Cortex of kidney (tissue), 1 donor: ENCODE measurements at places on chromosomes 4 and X.

GRCh38 chr4:98394134-98394533, 132.9 kb downstream of the RAP1GDS1 start:
- no peak for DNase-seq

DNA sequence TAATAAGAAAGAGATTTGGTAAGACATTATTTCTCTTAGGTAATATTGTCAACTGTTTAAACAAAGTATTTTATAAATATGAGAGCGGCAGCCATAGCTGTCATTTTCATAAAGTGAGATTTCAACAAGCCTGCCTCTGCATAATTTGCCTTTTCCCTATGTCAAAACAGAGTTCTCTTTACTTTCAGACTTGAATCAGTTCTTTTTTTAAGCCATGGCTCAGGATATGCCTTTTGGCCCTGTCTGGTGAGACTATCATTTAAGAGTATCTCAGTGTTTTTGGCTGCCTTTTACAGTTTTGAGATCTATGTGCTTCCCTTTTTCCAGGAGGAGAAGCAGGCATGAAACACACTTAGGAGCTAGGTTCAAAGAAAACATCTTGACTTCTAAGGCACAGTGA, 7.5 kb upstream of the GUCY1A1 start:
- no peak for DNase-seq

DNA sequence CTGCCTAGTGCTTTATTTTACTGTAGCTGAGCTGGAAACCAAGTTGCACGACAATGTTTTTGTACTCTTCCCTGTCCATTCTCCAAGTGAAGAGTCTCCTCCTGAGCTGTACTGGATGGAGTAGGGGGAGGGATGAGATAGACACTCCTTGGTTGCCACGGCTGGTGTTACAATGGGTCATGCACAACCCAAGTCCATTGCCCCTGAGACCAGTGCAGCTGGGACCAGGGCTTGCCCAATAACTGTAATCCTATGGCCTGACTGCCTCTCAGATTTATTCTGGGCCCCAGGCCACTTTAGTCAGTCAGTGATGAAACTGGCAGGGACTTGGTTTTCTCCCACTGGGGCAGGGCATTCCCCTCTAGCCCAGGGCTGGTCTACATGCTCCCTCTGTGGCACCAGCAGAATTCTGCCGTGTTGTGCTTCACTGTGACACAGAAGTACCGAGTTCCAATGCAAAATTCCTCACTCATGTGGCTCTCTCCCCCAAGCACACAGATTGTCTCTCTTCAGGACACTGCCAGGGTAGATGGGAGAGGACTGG, 203.3 kb upstream of the PCDH18 start:
- no peak for DNase-seq

DNA sequence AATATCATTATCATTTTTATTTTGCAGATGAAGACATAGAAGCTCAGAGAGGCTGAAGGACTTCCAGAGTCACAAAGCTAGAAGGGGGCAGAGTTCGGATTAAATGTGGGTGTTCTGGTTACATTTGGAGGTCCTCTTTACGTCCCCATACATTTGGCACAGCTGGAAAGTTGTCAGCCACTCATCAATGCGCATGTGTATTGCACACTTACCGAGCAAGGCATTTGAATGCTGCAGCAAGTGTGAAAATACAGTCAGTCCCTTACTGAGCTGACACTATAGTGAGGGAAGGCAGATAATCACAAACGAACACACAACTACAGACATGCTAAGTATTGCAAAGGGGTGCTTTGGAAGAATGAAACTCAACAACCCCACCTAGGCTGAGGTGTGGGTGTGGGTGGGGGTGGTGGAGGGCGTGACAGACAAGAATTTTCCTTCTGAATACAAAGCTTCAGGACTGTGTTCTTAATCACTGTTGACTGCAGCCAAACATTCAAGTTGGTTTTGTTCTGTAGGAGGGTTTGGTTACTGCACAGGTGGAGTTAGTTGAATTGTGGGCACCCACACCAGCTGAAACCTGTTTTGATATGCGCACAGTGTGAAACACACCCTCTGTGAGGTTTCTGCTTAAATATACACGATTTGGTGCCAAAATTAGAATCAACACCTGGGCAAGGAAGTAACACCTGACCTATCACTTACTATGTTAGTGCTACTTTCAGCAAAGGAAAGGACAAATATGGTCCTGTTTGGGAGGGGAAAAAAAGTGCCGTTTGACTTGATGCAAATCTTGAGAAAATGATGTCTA, 72.4 kb downstream of the COQ2 start:
- no peak for DNase-seq

DNA sequence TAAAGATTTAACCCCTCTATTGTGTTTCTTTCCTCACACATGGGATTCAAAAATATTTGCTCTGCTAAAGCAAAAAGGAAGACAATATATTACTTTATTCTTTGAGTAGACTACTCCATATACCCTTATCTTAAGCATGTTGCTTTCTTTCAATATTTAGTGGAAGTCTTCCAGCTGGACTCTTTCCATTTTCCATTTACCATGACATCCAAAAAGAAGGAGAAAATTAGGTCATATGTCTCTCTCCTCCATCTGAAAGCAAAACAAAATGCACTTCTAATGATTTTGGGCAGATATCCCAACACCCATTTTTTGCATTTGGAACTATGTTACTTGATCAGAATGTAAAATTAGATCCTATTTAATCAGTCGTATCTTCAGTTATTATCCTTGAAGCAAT, 1336.5 kb downstream of the PCDH19 start:
- no peak for DNase-seq

DNA sequence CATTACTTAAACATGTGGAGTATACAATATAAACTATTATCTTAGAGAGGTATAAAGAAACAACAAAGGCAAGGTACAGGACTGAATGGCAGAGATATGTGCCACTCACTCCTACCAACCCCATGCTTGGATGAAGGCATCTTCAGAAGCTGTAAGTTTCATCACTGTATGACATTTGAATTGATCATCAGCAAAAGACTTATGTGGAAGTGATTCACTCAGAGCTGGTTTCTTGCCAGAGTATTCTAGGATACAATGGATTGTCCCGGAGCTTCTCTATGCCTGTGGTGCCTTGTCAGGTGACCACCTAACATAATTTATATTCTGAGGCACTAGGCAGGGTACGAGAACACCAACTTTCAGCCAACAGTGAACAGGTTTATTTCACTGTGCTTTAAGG, 392.2 kb downstream of the PPP1R2C start:
- no peak for DNase-seq

DNA sequence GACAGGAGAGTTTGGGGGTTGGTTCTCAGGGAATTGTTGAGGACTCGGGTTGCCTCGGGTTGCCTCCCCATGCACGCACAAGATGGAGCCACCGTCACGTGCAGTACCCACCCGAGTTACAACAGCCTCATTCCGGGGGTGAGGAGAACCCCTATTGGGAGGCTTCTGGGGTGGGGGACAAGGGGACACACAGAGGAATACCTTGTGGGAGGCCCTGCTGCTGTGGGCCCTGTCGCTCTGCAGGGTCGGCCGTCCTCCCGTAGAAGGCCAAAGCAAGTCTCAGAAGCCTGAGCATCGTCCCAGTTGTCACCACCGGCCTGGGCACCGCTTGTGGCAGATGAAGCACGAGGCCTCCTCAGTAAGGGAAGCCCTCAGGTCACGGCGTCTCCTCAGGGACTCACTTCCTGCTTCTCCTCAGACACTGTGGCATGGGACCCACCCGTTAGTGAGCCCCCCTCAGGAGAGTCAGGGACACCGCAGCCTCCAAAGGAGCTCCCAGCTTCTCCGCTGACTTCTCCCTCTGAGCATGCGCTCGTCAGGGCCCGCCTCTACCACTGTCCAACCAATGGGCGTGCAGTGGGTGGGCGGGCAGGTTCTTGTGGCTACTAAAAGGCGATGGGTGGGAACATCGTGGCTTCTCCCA, at the start of gene CT55:
TSS of gene CT55 (minus strand) at position 522 of the 643 bp plus-strand sequence. CDS start at position 295, 227 bp downstream.
- no peak for DNase-seq

GRCh38 chrX:66410806-66411205, 228.1 kb downstream of the EDA2R start:
- DNase-seq, result no peak

DNA sequence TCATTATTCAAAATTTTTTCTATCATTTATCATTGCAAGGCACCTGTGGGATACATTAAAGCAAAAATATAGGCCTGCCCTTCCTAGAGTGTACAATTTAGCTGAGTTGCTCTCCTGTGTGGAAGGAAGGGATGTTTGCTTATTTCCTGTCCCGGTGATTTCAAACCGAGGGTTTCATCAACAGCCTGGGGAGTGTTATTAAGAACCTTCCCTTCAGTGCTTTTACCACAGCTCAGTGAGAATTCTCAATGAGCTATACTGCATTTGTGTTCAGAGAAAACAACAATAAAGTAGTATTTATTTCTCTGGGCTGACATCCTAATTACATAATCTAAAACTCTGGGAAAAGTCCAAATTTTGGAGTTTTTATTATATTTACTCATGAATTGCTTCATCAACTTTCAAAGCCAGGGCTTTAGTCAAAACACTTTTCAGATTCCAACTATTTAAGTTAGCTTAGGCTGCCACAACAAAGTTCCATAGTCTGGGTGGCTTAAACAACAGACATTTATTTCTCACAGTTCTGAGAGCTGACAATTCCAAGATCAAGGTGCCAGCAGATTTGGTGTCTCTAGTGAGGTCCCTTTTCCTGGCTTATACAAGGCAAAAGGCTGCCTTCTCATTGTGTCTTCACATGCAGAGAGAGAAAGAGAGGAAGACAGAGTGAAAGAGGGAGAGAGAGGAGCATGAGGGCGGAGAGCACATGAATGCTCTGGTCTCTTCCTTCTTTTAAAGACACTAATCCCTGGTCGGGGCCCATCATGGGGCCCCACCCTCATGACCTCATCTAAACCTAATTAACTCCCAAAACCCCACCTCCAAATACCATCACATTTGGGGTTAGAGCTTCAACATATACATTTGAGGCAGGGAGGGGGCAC, 62.6 kb downstream of the MMRN1 start:
- no peak for DNase-seq

DNA sequence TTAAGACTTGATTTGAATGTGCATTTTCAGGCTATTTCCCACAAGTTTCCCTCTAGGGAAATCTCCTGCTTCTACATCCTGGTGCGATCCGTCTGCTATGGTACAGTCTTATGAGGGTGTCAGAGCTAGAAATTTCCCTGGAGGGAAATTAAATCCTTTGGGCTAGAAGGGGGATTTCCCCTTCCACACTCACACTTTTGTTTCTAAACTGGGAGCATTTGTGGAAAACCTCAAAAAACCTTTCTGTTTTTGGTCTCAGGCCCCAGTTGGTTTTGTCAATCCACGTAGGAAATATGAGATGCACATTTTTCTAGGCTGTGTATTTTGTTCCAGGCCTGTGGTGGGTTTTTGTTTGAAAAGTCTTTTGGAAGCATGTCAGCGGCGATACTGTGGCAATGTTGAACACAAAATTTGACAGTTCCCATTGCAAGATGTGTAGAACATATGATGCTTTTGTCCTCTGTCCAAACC, 17.8 kb downstream of the HMGB3 start:
- DNase-seq, result no peak

- DNase-seq, result no peak
These were observed 153.7 kb downstream of the EFNB1 start for GRCh38 chrX:68982476-68982875.

GRCh38 chrX:110403441-110404238, 45.0 kb downstream of the RTL9 start:
- DNase-seq, result no peak
